CMK (cell line): ENCODE measurements at places on chromosomes 4 and X.

DNA sequence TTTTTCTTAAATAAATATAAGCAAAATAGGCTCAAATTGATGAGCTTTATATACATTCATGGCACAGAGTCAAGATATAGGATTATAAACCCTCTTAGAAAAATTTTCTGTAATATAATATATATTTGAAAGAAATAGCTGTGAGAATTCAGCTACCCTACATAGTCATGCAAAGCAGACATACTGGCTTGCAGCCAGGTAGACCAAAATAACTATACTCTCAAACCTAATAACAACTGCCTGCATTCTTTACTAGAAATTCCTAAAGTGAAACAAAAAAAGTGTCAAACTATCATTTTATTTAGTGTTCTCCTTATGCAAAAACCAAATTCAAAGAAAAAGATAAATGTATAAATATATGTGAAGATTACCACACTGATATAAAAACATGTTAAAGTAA is 1390.2 kb downstream of the C4orf33 start:
- DNase-seq: no peak

DNA sequence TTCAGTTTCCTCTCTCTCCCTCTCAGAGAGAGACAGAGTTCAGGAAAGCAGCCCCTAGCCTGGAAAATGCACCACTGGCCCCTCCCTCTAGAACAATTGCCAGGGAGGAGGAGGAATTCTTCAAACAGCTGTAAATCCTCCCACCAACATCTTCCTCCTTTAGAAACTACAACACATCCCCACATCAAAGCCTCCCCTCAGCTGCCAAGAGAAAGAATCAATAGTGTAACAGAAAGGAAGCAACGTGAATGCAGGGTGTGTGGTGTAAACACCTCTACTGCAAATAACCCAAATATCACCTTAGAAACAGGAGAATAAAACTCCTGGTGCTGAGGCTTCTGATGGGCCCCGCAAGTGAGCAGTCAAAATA is 249.9 kb upstream of the GATB start:
- no peak for DNase-seq

DNA sequence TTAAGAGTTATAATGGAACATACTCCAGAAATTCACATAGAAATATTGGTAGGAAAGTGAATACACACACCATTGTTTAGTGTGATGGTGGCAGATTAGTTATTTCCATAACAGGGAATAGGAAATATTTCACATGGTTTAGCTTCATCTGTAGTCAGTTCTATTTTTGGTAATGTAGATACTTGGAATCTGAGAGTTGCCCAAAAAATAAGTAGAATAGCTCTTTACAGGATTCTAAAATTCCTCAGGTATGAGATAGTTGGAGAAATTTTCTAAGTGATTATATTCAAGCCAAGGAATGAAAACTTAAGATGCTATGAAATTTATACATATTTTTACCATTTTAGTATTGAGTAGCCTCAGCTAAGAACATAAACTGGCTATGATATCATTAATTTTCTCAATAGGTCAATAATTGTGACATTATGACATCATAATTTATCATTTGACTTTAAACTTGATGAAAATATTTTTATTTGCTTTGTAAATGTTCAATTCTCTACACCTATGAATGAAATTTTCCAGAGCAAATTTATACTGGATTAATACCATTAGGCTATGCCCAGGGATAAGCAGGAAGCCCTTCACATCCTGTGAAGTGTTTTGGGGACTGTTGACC is 35.8 kb downstream of the CPEB2 start:
- DNase-seq: no peak

- DNase-seq: no peak
Measured at GRCh38 chr4:15385928-15386327, 41.9 kb upstream of the C1QTNF7 start.

DNA sequence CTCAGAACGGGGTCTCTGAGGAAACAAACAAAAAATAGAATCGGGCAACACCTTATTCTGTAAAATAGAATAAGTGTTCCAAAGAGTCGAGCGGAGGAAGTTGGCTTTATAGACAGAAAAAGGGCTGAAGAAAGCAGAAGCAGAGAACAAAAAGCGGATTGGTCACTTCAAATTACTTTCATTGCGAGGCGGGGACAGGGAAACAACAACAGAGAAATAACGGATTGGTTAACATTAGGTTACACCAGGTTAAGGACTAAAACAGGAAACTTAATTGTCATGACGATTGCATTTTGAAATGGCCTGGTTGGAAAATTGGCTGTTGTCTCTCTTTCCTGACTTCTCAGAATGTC is 433 bp upstream of the COQ2 start:
- DNase-seq: no peak

GRCh38 chrX:43813898-43814297 is 68.4 kb downstream of the MAOB start:
- no peak for DNase-seq

- DNase-seq: no peak
Measured at GRCh38 chr4:80322716-80323115, 12.8 kb upstream of the CFAP299 start.

DNA sequence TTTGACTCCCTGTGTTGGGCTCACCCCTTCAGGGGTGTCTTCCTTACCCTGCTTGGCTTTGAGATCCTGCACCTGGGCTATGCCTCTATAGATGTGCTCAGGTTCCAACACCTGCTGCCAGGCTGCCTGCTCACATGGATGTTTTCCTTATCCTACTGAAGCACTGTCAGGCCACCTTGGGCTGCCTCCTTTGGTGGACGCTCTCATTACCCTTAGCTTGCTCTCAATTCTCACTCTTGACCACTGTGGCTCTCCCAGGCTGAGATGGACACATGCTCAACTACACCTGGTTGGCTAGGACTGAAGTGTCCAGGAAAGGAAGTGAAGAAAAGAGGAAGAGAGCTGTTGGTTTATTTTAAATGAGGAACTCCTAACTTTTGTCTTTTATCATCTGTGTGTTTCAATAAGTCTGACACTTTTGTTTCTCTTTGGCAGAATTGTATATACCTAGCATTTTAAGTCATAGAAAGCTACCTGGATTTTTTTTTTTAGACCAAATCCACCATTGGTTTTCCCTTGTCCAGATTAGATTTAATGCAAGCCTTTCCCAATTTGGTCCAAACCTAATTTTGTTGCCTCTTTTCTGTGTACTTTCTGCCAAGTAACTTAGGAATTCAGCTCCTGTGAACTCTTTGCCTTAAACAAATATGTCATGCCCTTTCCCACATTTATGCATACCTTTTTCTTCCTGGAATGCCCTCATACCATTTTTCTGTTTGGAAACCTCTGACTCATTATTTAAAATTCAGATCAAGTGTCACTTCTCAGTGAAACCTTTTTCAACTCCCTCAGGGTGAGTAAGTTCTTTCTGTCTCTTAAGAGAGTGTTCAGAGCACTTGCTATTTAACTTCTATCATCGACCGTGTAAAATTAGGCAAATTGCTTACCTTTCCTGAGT is 175.8 kb downstream of the GC start:
- no peak for DNase-seq

DNA sequence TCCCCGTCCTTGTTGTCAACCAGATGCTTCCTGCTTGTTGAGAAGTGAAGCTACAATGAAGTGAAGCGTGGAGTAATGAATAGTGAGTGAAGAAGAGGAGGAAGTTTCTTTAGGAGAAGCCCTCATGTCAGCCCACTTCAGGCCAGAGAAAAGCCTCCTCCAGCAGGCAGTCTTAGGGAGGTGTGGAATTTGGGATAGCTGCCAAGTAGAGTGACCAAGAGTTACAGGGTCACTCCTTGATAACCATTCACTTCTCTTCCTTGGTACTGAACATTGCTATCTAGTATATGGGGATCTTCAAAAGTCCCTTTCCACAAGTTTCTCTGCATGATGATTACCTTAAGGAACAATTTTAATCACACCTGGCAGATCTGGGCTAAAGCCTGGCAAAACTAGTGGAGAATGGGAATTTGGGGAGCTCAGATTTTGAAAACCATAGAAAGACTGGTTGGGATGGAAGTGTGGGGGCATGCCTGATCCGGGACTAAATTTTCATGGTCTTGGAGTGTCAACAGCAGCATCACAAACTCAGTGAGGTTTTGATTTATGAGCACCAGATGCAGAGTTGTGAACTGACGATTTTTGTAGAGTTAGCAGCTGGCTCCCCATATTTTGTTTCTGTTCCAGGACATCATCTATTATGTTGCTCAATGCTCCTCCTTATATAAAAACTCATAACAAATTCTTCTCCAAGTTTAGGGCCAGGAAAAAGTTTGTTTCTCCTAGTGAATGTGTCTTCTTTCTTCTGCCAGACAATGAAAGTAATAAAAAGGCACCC is 53.1 kb downstream of the IGSF1 start:
- DNase-seq: no peak

- DNase-seq: no peak
Measured at GRCh38 chrX:2708021-2708420, 16.9 kb downstream of the CD99 start.

DNA sequence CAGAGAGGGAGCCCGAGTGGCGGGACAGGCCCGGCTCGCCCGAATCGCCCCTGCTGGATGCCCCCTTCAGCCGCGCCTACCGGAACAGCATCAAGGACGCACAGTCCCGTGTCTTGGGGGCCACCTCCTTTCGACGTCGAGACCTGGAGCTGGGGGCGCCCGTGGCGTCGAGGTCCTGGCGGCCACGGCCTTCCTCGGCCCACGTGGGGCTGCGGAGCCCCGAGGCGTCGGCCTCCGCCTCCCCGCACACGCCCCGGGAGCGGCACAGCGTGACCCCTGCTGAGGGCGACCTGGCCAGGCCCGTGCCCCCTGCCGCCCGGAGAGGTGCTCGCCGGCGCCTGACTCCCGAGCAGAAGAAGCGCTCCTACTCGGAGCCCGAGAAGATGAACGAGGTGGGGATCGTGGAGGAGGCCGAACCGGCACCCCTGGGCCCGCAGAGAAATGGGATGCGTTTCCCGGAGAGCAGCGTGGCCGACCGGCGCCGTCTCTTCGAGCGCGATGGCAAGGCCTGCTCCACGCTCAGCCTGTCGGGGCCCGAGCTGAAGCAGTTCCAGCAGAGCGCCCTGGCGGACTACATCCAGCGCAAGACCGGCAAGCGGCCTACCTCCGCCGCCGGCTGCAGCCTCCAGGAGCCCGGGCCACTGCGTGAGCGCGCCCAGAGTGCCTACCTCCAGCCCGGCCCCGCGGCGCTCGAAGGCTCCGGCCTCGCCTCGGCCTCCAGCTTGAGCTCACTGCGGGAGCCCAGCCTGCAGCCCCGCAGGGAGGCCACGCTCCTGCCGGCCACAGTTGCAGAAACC is 156.9 kb downstream of the SOWAHB start:
- DNase-seq: no peak

DNA sequence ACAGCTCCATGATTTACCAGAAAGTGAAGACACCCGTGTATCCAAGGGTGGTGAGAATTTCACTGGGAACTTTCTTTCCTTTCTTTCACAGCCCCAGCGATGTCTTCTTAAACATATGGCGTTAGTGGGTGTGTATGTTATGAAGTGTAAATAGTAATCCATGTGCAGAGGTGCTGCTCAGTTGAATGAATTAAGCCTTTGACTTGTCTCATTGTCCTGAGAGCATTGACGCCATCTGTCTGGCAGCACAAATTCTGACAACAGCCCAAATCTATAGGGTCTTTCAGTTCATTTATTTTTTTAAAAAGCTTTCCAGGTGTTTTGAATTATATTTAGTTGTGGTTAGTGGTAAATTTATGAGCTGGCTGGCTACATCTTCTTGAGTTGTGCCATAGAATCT is 69.4 kb downstream of the CLCN5 start:
- no peak for DNase-seq

DNA sequence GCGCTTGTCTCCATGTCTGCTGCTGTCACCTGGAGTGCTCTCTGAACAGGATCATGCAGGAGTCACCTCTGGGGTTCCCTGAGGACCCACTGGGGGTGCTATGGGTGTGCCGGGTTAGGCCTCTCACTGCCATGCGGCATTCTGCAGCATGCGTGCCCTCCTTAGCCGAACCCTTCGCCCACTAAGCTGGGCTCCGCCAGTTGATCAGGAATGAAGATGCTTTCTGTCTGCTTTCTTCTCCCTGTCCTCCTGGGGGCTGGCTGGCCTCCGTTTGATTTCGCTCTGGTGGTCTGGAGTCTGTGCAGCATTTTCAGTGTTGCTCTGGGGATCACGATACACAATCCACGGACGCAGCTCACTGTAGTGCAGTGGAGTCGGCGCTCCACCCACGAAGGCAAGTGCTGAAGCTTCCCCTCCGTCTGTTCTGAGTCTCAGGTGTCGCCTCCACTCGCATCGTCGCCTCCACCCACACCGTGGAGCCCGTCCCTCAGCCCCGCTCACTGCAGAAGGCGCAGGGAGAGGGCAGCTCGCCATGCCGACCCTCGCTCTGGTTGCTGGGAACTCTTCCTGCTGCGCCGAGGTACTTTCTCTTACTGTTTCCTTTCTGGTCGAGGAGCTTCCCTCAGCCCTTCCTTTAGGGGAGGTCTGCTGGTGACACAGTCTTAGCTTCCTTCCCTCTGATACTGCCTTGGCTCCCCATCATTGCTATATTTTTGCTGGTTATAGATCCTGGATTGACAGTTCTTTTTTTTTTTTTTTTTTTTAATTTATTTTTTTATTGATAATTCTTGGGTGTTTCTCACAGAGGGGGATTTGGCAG is 29.2 kb downstream of the LETM1 start:
- DNase-seq: no peak

DNA sequence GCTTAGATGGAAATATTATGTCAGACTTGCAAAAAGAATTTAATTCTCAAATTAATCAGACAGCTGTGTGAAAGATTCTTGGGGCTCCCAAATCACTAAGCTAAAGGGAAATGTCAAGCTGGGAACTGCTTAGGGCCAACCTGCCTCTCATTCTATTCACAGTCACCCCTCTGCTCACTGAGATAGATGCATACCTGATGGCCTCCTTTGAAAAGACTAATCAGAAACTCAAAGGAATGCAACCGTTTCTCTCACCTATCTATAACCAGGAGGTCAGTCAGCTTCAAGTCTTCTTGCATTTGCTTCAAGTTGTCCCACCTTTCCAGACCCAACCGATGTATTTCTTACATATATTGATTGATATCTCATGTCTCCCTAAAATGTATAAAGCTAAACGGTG is 882.7 kb downstream of the CENPC start:
- no peak for DNase-seq

DNA sequence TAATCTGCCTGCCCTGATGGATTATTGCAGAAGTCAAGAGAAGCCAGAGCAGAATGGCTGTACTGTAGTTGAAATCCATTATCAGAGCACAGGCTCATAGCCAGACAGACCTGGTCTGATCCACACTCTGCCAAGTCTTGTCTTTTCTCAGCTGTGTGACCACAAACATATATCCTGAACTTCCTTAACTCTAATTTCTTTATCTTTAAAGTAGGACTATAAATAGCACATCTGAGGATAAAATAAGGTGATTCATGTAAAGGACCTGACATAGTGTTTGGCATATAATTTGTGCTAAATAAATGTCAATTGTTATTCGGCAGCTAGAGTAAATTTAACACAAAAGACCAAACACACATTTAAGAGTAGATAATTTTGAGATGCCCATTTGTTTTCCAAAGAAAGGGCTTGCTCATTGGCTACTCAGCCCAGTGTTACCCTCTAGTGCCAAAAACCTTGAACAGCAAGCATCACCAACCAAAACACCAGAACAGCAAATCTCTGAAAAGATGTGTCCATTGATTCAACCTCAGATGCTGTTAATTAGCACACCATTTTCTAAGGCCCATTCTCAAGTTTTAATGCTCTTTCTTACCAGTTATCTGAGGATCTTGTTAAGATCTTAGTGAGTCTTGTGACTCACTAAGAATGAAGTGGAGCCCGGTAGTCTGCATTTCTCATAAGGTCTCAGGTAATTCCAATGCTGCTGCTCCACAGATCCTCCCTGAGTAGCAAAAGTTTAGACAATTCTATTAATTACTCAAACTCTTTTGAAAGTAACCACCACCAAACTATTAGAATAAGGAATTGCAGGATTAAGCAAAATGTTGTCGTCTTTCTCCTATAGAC is 108.8 kb downstream of the HHIP start:
- no peak for DNase-seq
